Smooth muscle cell of trachea (primary cell): ENCODE measurements at places on chromosomes 16 and 17. TPM values are rescaled to one million over a fixed set of nuclear protein-coding genes. Genes with fewer than 3 reads are reported as not detected.

TAT gene
- total RNA-seq: not detected in 2 replicates

TP53TG3C gene
- total RNA-seq: not detected in 2 replicates

CTRB1 gene
- not detected in 2 replicates for total RNA-seq

SPATA22 gene
- 1.2 and 2.5 TPM in 2 replicates for total RNA-seq

SYT17 gene
- 0.29 and 0.66 TPM in 2 replicates for total RNA-seq

OR1A1 gene
- total RNA-seq: not detected in 2 replicates

RPRML gene
- total RNA-seq: not detected in 2 replicates

SDR42E2 gene
- not detected in 2 replicates for total RNA-seq

USH1G gene
- under 0.01 TPM in 2 replicates for total RNA-seq

GNG13 gene
- total RNA-seq: not detected in 2 replicates

TBC1D3G gene
- not detected in 2 replicates for total RNA-seq

GAST gene
- total RNA-seq: not detected in 2 replicates

ITGB4 gene
- 0.50 and 4.2 TPM in 2 replicates for total RNA-seq

CHD9NB gene
- 1.2 and 4.6 TPM in 2 replicates for total RNA-seq

MARVELD3 gene
- not detected in 2 replicates for total RNA-seq

NPIPB13 gene
- total RNA-seq: 0.15 and 2.0 TPM in 2 replicates

CCL23 gene
- total RNA-seq: not detected in 2 replicates

KRTAP9-4 gene
- total RNA-seq: not detected in 2 replicates

ZG16 gene
- not detected in 2 replicates for total RNA-seq

GCGR gene
- total RNA-seq: not detected in 2 replicates

SMTNL2 gene
- total RNA-seq: 0.15 and 1.2 TPM in 2 replicates

TNFSF13 gene
- 2.0 and 2.2 TPM in 2 replicates for total RNA-seq

TP53TG3B gene
- not detected in 2 replicates for total RNA-seq

INCA1 gene
- 0.66 TPM in 1 of 2 replicates, not detected in the other for total RNA-seq

C16orf90 gene
- total RNA-seq: not detected in 2 replicates

PYY gene
- total RNA-seq: not detected in 2 replicates

RPH3AL gene
- 1.6 and 3.5 TPM in 2 replicates for total RNA-seq

NOS2 gene
- not detected in 2 replicates for total RNA-seq

CEMP1 gene
- 0.66 TPM in 1 of 2 replicates, not detected in the other for total RNA-seq

RNF222 gene
- total RNA-seq: not detected in 2 replicates

KIAA0513 gene
- total RNA-seq: 29.4 and 82.7 TPM in 2 replicates

MPV17L gene
- 0.15 and 0.66 TPM in 2 replicates for total RNA-seq

GLP2R gene
- under 0.01 TPM in 2 replicates for total RNA-seq

RNU2-1 gene
- total RNA-seq: not detected in 2 replicates

HELZ gene
- 39.5 and 60.8 TPM in 2 replicates for total RNA-seq

HOXB7 gene
- 1.7 and 2.0 TPM in 2 replicates for total RNA-seq

LUC7L gene
- total RNA-seq: 33.6 and 48.4 TPM in 2 replicates

HAP1 gene
- total RNA-seq: under 0.01 and 0.17 TPM in 2 replicates

RPL19 gene
- total RNA-seq: 1,631 and 2,257 TPM in 2 replicates

CHAD gene
- total RNA-seq: not detected in 2 replicates

SKAP1 gene
- total RNA-seq: not detected in 2 replicates

SLC13A5 gene
- total RNA-seq: not detected in 2 replicates

FOXN1 gene
- not detected in 2 replicates for total RNA-seq

KRTAP2-1 gene
- not detected in 2 replicates for total RNA-seq

CACNG1 gene
- total RNA-seq: not detected in 2 replicates

TMC7 gene
- 0.66 and 0.73 TPM in 2 replicates for total RNA-seq

DNAAF1 gene
- total RNA-seq: under 0.01 and 0.33 TPM in 2 replicates

C1QTNF8 gene
- total RNA-seq: not detected in 2 replicates

CTRL gene
- total RNA-seq: 0.33 and 0.44 TPM in 2 replicates

FBXW10 gene
- under 0.01 TPM in 1 of 2 replicates, not detected in the other for total RNA-seq

RHOT2 gene
- total RNA-seq: 51.6 and 57.7 TPM in 2 replicates

CIBAR2 gene
- total RNA-seq: 0.17 TPM in 1 of 2 replicates, not detected in the other

HS3ST2 gene
- total RNA-seq: 0.17 TPM in 1 of 2 replicates, not detected in the other

CACNG3 gene
- not detected in 2 replicates for total RNA-seq

PSMB3 gene
- total RNA-seq: 124 and 348 TPM in 2 replicates

SLC9A5 gene
- total RNA-seq: 1.3 and 2.3 TPM in 2 replicates

CD7 gene
- 0.66 and 1.3 TPM in 2 replicates for total RNA-seq
